ENCODE measurements at places on chromosomes 7 and 10.

- DNase-seq, result no peak
Observed at GRCh38 chr10:48411510-48411909, 105.0 kb downstream of the MAPK8 start.

DNA sequence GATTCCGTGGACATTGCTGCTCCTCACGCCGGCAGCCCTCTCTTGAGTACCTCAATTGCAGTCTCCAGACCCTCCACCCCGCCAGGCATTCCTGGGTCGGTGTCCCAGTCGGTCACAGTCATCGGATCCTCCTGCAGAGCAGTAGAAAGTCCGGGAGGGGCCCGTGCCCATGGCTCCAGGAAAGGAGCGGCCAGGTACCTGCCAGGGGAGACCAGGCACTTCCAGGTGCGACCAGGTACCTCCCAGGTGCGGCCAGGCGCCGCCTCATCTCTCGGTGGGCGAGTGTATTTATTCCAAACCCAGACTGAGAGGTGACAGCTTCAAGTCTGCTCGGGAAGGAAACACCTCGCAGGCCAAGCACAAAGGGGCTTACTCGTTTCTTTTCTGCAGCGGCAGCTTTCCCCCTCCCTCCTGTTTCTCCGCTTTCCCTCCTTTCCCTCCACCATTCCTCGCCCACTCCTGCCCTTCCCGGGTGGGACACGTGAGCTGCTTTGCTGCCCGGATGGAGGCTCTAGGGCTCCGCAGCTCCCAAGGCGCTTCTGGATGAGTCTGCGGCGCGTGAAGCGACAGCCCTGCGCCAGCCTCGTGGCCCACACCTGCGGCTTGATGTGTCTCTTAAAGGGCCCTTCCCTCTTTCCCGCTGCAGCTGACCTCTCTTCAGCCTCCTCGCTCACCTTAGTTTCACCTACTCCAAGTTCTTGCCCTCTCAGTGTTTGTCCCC, 39.4 kb upstream of the AGK start:
- no peak for DNase-seq

DNA sequence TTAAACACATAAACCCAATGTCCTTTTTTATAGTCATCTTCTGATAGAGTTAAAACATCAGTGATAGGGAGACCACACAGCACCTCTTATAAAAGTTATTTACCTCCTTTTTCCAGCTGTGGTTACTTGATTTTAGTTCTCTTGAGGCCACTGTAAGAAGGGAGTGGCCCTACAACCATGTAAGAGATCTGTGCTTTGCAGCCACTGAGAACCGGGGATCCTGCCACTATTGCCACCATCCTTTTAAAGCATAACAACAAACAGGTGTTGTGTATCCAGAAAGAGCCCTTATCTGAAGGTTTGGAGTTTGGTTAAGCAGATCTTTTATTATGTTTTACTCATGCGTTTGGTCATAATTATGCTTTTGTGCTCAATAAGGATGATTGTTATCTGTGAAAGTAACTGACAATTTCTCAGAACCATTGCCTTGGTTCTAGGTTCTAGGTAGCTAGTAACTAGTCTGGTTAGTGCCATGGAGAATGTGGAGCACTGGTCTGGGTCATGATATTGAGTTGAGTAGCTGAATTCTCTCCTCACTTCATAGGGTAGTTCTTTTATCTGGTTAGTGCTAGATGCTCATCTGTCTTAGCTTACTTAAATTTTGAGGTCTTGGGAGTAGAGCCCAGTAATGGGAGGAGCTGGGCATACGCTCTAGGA, 56.5 kb downstream of the ST7 start:
- DNase-seq, result no peak

DNA sequence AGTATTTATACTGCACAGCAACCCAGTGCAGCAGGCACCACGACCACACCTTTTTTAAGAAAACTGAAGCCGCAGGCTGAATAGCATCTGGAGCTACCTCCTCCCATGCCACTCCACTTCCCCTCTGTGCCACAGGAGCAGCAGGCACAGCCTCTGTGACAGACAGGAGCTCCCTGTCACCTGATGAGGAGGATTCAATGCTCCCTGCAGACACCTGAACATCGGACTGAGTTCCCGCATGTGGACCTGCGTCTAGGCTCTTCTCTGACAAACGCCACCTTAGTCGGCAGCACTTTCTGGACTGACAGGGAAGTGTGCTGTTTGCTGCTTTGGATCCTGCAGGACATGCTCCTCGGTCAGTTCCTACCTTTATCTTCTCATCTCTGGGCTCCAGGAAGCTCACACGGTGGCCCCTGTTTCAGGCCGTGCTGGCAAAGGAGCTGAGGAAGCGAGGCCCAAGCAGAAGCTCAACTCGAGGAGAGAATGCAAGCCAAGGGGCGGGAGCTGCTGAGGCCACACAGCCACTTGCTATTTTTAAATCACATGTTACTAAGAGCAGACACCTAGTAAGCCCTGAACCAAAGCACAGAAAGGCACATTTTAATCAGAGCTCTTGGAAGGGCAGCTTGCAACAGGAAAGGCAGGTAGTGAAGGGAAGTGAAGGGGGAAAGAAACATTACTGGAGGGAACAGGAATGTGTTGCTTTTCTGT, 56.6 kb downstream of the VOPP1 start:
- peak; percentile 62 for DNase-seq

GRCh38 chr7:142657376-142657775, 91.9 kb upstream of the PRSS1 start:
- no peak for DNase-seq

- DNase-seq, result no peak
Observed at GRCh38 chr7:29886827-29887226, 80.5 kb downstream of the WIPF3 start.

DNA sequence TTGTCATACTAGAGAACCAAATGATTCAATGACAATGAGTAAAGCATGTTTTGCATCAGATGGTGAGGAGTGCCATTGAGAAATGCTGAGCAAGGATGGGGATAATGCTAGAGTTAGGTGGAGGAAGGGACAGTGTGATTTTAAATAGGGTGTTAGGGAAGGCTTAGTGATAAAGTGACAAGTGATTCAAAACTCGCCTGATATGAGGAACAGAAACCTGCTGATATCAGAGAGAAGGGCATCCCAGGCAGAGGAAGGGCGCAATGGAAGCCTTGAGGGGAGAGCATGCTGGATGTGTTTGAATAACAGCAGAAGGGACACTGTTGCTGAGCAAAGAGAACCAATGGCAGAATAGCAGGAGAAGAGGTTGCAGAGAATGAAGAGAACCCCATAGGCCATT, 196.2 kb downstream of the NRG3 start:
- no peak for DNase-seq

DNA sequence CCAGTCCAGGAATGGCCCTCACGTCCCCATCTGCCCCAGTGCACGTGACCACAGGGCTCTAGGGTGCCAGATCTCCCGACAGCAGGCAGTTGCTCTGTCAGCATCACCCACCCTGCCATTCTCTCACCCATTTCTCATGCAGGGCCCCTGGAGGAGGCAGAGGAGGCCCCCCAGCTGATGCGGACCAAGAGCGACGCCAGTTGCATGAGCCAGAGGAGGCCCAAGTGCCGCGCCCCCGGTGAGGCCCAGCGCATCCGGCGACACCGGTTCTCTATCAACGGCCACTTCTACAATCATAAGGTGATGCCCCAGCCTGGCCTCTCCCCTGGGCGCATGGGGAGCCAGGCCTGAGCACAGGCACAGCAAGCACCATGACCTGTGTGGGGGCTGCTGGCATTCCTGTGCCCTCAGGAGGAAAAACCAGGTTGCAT, 6.1 kb upstream of the DEPP1 start:
- DNase-seq, result no peak

DNA sequence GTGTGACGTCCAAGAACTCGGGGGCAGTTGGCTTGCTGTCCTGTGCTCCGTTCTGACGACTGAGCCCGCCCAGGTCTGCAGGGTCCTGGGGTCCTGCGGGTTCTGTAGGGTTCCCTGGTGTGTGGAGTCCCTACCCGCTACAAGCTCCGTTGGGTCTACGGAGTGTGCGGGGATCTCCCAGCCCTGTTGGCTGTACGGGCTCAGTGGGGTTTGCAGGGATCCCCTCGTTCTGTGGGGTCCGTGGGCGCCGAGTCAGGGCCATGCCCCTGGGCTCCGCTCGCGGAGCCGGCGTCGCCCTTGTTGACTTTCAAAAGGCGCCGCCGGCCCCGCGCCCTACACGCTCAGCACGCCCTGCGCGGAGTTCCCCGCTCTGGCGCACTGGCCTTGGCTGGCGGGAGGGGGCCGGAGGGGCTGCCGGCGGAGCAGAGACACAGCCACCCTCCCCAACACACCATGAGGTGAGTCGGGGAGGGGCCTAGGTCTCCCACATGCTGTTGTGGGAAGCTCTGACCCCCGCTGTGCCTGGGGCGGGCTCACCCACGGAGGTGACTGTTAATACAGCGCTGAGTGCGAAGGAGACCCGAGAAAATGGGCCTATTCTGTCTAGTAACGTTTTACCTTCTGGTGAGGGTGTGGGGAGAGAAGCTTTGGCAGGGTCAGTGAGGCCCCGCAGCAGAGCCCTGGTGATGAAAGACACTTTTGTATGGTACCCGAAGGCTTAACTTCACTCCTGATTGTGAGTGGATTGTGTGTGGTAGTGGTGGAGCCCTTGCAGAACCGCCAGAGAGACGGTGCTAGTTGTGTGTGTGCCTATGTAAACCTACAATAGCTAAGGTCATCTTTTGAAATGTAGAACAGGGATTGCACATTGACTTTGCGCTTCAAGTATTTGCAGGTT, 8.1 kb downstream of the TASOR2 start:
- DNase-seq, result peak; percentile 62

DNA sequence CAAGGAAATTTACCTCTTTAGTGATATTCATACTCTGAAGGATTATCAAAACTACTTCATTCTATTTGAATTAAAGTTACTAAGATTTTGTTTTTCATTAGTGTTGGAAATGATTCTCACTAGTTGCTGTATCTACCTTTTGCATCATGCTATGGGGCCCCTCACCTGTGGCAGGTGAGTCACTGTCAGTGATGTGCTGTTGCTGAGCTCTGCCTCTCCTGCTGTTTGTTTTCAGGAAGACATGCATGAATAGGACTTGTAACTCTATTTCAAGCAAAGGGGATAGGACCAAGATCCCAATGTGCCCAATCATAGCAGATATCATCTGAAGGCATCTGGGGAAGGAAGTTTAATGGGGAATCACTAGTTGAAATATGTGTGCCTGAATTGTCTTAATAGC, 57.4 kb upstream of the AGR3 start:
- no peak for DNase-seq

DNA sequence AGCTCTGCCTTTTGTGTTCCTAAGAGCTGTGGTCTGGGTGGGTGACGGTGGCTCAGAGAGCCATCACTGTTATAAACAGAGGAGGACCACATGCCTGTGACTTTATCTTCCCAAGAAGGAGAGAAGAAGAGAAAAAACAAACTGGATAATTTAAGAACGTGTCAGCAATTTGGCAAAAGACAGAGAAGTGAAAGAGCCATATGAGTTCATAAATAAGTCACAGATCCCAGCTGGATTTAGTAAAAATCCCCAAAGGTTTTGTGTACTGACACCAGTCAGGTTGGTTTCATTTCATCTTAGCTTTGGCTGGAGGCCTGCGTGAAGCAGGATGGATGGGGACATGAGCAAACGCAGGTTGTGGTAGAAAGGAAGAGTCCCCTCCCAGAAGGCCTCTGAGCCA, 120.7 kb downstream of the CXCL12 start:
- no peak for DNase-seq

- DNase-seq, result no peak
Observed at GRCh38 chr10:117284716-117285494, 44.0 kb downstream of the SLC18A2 start.

- no peak for DNase-seq
Observed at GRCh38 chr10:1549591-1550290, 187.6 kb downstream of the ADARB2 start.

GRCh38 chr10:131126321-131127137, 185.0 kb downstream of the TCERG1L start:
- no peak for DNase-seq

- DNase-seq, result no peak
Observed at GRCh38 chr10:31617757-31618156, 298.7 kb downstream of the ZEB1 start.

- DNase-seq, result no peak
Observed at GRCh38 chr10:44361109-44361508, 23.8 kb downstream of the CXCL12 start.

GRCh38 chr7:105450177-105450861, 61.6 kb upstream of the SRPK2 start:
- no peak for DNase-seq

GRCh38 chr10:62112300-62112699, 156.3 kb downstream of the RTKN2 start:
- no peak for DNase-seq

DNA sequence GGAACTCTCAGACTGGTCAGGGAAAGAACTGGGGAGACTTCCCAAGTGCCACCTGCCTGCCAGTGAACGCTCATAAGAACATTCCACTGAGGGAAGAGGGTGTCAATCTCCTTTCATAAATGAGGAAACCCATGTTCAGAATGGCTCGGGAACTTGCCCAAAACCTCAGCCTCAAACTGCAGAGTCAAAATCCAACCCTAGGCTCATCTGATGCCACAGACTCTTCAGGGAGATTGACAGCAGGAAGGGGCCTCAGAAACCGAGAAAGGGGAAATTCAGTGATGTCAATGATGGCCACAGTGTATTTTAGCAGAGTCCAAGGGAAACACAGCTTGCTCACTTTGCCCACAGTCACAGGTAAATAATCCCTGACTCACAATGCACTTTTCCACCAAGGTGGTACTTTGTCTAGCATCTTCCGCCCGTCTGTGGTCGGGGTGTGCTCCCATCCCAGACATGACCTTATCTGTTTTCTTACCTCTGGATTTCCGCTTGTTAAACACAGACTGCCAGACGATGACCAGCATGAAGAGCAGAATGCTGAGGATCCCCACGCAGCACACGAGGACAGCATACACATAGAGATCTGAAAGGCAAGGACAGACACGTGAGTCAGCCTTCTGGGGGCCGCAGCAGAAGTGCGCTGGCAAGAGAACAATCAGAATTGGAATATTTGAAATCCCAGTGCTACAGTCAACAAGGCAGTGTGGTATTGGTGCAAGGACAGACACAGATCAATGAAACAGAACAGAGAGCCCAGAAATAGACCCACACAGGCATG, 38.4 kb downstream of the VSTM4 start:
- no peak for DNase-seq

DNA sequence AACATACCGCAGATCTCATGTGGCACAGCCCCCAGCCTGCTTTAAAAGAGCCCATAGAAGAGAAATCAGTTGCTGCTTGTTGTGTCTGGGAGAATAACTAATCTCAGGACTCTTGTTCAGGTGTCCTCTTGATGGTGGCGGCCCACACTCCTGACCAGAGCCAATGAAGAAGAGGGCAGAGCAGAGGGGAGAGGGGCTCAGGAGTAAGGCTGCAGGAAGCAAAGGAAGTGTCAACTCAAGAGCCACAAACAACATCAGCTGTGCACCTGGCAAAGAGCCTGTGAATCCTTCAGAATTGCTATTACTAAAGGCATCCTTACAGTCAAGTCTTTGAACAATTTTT, 59.8 kb upstream of the PTN start:
- no peak for DNase-seq

- DNase-seq, result no peak
Observed at GRCh38 chr7:127578711-127579275, 6.6 kb downstream of the GCC1 start.

Measured in femur (tissue), 1 donor.